Non-pigmented ciliary epithelial cell (primary cell): ENCODE measurements at places on chromosomes 6 and 20.

DNA sequence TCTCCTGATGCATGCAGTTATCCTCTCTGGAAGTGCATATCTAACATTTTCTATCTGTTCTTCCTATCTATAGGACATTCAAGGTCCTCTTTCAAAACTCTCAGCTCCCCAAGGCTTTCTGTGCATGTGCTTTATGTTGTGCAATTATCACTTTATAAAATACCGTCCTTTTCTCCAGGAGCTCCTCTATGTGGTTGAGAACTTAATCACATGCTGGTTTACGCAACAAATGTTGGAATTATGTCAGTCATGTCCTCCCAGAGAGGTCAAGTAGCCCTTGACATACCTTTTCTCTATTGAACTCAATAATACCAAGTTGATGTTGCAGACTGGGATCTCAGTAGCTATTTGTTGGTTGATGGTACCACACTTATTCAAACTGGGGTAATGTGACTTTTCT, 388.4 kb downstream of the BTBD3 start:
- no peak for DNase-seq

DNA sequence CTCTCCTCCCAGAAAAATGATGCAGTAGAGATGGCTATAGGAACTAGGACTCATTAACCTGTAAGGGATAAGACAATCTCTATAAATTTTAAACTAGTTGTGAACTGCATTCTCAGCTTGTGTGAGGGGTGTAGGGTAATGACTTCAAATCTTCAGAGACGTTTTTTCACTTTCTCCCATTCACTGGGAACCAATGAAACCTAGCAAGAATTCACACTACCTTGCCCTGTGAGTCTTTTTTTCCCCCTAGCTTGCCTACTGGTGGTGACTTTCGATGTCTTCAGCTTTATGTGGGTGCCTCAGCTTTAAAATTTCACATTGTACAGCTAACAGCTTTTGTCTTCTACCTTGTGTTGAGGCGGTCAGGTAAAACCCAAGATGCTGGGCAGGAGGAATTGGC, 192.0 kb downstream of the MEI4 start:
- no peak for DNase-seq

- DNase-seq = no peak
Measured at GRCh38 chr6:15523679-15524630, 138.9 kb downstream of the DTNBP1 start.

GRCh38 chr6:72950114-72950860, 275.0 kb downstream of the KHDC1L start:
- peak; percentile 73 for DNase-seq

DNA sequence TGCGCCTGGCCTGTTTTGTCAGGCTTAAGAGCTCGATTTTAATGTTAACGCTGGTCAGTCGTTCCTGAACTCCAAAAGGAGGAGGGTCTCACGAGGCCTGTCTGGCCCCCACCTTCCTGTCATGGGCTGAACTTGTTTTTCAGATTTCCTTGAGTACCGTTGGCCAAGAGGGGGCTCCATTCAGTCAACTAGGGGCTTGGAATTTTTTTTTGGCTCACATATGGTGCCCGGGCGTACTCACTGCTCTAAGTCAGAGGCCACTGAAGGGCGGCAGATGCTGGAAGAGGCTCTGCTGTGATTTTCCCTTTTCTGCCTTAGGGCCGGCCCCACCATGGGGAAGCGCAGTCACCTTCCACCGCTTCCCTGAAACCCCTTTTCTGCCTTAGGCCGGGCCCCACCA, 6.9 kb upstream of the BIRC7 start:
- DNase-seq = no peak

- no peak for DNase-seq
Measured at GRCh38 chr20:63663332-63664066, 5.4 kb downstream of the RTEL1 start.

- no peak for DNase-seq
Measured at GRCh38 chr20:51341581-51341980, 200.9 kb downstream of the NFATC2 start.

GRCh38 chr6:149925974-149926777, 3.3 kb upstream of the RAET1G start:
- DNase-seq = no peak

DNA sequence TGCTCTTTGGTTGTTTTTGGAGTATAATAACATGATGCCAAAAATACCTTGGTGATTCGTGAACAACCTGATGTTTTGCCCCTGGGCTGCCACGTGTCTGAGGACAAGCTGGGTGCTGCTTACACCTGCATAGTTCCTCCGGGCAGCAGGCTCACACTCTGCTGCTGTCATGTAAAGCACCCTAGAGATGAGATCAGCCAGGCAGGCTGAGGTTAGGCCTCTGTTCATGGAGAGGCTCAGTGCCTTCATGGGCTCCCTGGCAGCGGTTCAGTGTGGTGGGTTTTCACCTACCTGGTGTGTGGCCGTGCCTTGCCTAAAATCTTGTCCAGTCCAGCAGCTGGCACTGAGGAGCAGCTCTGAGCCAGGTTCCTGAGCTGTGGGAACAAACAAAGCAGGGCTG, 60.1 kb upstream of the TAGAP start:
- no peak for DNase-seq

- DNase-seq = no peak
Measured at GRCh38 chr6:105810922-105811482, 275.1 kb upstream of the PRDM1 start.

GRCh38 chr6:72654071-72654621, 32.3 kb downstream of the KCNQ5 start:
- no peak for DNase-seq

- no peak for DNase-seq
Measured at GRCh38 chr6:2563635-2564034, 187.1 kb downstream of the MYLK4 start.

GRCh38 chr6:8000188-8000596, 64.0 kb downstream of the BLOC1S5 start:
- no peak for DNase-seq

DNA sequence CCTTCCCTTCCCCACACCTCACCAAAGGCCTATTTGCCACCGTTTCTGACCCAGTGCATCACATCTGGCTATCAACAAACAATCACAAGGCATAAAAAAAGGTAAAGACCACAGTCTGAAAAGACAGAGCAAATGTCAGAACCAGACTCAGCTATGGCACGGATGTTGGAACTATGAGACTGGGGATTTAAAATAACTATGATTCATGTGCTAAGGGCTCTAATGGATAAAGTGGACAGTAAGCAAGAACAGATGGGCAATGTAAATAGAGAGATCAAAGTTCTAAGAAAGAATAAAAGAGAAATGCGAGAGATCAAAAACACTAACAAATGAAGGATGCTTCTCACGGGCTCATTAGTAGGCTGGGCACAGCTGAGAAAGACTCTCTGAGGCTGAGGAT, 99.5 kb downstream of the LAMP5 start:
- DNase-seq = no peak

DNA sequence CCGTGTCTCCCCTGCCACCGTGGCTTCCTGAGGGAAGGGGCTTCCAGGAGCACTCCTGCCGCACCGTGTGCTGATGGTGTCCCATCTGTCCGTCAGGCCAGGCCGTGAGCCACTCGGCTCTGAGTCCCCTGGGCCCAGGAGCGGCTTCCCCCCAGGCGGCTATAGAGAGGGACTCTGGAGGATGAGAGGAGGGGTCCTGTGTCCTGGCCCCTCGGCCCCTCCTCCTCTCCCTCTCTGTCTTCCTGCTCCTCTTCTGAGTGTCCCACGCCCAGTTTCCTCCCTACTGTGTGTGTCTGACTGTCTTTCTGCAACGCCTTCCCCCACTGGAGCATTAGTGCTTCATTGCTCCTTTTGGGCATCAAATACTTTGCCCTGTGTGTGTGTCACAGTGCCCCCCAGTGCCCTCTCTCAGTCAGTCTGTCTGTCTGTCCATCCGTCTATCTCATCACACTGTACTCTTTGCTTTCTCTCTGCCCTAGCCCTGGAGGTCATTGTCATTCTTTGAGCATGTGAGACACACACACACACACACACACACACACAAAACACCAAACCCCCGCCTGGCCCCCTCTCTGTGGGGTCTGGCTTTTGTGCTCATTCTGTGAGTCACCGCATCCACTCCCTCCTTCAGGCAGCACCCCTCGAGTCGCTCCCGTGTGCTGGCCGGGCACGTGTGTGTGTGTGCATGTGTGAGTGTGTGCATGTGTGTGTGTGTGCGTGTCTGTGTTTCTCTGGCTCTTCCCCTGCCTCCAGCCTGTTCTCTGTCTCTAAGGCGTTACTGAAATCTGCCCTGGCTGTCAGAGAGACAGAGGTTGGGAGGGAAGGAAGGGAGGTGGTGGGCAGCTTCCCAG, 71.9 kb downstream of the SRC start:
- DNase-seq = no peak

DNA sequence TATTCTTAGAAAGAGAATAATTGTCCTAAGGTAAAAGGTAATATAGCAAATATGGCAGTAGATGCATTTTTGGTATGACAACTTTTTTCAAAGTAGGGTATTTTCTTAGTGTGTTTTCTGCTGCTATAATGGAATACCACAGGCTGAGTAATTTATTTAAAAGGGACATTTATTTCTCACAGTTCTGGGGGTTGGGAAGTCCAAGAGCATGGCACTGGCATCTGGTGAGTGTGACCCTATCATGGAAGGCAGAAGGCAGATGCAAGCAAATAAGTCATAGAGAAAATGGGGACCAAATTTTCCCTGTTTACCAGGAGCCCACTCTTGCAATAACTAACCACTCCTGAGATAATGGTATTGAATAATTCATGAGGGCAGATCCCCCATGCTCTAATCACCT, 922.5 kb upstream of the MAN1A1 start:
- no peak for DNase-seq

- DNase-seq = no peak
Measured at GRCh38 chr6:33589392-33589730, 9.3 kb upstream of the BAK1 start.

GRCh38 chr20:59063358-59064213, 21.0 kb upstream of the PRELID3B start:
- no peak for DNase-seq
